ENCODE measurements at places on chromosomes 11 and 22.

DNA sequence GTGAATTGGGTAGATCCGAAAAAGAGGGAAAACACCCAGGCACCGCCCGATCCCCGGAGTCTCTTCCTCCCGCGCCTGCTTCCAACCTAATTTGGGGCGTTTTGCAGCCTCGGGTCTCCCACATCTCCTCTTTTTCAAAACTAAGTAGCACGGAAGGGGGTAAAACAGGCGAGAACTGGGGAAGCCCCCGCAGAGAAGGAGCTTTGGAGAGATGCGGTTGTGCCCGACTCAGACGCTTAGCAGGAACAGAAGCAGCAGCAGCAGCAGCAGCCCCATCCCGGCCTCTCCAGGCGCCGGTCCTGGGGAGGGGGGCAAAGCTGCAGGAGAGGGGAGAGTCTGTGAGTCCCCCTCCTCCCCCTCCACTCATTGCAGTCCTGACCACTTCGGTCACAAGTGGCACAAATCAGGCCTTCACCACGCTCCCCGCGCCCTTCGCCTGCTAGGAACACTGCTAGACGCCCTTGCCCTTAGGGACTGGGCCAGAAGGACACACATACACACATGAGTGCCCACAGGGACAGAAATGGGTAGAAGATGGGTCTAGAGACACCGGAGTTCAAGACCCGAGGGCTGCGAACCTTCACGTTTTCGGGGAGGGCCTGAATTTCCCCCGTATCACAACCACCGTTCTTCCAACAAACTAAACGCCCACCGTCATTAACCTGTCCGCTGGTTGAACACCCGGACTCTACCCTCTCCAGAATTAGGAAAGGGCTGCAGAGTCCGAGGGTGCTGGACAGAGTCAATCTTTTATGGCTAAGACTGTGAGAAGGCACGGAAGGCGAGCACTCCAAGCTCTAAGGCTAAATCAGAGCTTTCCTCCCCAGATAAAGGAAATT, 98.3 kb upstream of the HSD17B12 start:
- DNase-seq: no peak

- no peak for DNase-seq
Observed at GRCh38 chr11:117011541-117011898, 86.7 kb downstream of the SIK3 start.

GRCh38 chr22:30874431-30875370, 93.9 kb downstream of the MORC2 start:
- no peak for DNase-seq

DNA sequence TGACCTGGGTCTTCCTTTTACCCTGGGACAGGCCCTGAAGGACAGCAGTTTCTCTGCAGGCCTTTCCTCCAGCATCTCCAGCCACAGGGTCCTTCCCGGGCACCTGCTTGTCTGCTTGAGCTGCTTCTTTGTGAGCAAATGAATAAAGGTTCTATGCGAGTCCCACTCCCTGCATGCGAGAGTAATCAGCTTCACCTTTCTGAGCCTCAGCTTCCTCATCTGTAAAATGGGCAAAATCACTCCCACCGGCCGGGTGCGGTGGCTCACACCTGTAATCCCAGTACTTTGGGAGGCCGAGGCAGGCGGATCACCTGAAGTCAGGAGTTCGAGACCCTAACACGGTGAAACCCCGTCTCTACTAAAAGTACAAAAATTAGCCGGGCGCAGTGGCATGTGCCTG, 31.1 kb downstream of the IFT27 start:
- DNase-seq: no peak

GRCh38 chr22:46263216-46263590, at the start of gene PKDREJ:
TSS of gene PKDREJ (minus strand) at chr22:46263343. CDS start at chr22:46263322, 21 bp downstream.
- DNase-seq: no peak

DNA sequence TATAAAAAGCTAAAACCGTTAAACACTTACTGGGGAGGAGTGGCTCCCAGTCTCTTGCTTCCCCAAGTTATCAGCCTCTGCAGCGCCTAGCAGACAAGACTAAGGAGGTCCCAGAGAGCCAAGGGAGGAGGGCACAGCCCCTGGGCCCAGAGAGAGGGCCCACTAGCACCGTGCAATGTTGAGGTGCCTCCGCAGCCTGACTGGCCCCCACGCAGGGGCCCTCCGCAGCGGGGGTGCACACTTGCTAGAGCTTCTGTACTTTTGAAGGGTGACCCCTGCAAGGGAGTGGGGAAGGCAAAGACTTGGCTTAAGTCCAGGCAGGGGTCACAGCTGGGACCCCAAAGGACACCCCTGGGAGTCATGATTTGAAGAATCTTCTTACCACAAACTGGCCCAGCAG, 98.0 kb downstream of the ADAMTS15 start:
- no peak for DNase-seq

- peak; percentile 50 for DNase-seq
Observed at GRCh38 chr11:95371153-95371552, 140.2 kb upstream of the SESN3 start.

- no peak for DNase-seq
Observed at GRCh38 chr11:117626576-117626975, 170.4 kb downstream of the DSCAML1 start.

DNA sequence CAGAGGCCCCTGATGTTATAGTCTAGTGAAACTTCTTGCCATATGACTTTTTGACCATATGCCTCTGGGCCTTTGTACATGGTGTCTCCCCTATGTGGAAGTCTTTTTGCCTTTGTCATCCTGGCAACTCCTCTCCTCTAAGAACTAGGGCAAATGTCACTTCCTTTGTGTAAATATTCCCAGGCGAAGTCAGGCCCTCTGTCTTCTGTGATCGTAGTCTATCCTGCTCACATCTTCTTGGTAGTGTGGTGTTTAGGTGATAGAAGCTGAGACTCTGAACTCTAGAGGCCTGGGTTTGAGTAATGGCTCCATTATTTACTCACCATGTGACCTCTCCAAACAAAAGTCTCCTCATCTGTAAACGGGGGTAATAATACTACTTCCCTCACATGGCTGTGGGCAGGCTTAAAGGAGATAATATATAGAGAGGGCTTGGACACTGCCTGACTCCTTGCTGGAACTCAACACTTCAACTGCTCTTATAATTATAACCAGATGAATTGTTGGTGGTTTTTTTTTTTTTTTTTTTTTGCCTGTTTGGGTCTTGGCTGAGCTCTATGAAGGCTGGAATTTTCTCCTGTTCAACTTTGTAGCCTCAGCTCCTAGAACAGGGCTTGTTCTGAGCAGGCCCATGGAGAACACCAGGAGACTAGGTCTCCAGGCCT, 43.8 kb downstream of the INSC start:
- DNase-seq: no peak

- no peak for DNase-seq
Observed at GRCh38 chr11:87298155-87298554, 260.4 kb downstream of the TMEM135 start.

- no peak for DNase-seq
Observed at GRCh38 chr11:130514851-130515250, 66.4 kb downstream of the ADAMTS15 start.

- no peak for DNase-seq
Observed at GRCh38 chr22:30325724-30326254, 952 bp downstream of the TBC1D10A start.

DNA sequence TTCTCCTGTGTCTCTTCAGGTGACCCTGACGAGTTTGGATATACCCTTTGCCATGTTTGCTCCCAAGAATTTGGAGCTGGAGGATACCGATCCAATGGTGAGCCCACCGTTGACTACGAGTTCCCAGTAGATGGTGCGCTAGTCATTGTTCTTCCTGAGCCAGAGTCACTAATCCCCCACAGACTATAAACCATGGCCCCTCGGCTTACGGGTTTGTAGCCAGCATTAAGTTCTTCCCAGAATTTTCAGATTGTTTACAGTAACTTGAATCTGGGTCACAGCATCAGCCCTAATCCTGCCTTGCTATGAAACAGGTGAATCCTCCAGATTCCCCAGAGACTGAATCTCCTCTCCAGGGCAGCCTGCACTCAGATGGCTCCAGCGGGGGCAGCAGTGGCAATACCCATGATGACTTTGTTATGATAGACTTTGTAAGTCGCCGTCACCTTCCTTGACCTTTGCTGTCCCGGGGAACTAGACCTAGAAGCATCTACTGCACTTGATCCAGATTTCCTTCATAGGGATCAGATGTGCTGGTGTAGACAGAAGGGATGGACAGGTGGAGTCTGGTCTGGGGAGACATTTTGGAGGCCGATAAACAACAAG, 31.8 kb downstream of the ARHGAP1 start:
- no peak for DNase-seq

DNA sequence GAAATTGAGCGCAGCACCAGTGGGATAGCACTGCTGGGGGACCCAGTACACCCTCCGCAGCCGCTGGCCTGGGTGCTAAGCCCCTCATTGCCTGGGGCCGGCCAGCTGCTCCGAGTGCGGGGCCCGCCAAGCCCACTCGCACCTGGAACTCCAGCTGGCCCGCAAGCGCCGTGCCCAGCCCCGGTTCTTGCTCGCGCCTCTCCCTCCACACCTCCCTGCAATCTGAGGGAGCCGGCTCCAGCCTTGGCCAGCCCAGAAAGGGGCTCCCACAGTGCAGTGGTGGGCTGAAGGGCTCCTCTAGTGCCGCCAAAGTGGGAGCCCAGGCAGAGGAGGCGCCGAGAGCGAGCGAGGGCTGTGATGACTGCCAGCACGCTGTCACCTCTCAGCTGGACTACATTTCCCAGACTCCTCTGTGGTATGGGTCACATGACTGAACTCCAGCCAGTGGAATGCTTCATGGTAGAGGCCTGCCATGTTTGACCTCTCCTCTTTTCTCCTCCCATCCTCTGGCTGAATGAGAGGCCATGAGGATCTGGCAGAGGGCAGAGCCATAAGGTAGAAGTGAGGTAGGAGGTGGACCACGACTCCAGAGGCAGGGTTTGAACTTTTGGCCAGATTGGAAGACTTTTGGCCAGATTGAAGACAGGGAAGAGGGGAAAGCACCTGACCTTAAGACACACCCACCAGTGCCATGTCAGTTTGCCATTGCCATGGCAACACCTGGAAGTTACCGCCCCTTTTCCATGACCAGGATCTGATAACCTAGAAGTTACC, 6.2 kb downstream of the MRGPRD start:
- DNase-seq: peak; percentile 61

DNA sequence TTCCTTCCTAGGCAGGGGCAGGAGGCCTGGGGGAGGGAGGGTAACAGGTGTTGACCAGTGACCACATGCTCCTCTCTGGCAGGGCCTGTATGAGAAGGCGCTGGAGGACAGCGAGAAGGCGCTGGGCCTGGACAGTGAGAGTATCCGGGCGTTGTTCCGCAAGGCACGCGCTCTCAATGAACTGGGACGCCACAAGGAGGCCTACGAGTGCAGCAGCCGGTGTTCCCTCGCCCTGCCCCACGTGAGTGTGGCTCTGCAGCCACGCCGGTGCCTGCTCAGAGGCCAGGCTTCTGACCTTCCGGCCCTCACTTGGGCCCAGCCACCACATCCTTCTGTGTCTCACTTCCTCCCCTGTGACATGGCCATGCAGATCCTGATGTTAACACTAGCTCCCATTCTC, 25.8 kb downstream of the ZC3H7B start:
- DNase-seq: no peak

- no peak for DNase-seq
Observed at GRCh38 chr22:43171607-43172006, 15.3 kb downstream of the TTLL12 start.

- no peak for DNase-seq
Observed at GRCh38 chr22:27483095-27483785, 318.3 kb downstream of the MN1 start.

GRCh38 chr22:42856179-42856864, 751 bp downstream of the ARFGAP3 start:
- DNase-seq: peak; percentile 47

- DNase-seq: no peak
Observed at GRCh38 chr11:47332791-47333525, 19.5 kb downstream of the MYBPC3 start.

DNA sequence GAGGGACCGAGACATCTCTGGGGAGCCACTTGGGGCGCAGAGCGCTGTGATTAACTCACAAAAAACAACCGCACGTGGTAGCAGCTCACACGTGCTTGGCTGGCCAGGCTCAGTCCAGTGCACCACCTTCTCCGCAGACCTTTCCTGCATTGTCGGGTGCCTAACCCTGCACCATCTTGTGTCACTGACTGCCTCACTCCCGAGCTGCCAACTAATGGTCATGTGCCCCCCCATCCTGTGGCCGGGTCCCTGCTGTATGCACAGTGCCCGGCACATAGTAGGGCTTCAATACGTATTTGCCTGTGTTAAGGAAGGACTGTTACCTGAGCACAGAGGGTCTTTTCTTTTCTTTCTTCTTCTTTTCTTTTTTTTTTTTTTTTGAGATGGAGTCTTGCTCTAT, 71.9 kb downstream of the ARHGAP8 start:
- DNase-seq: no peak

GRCh38 chr11:79371152-79371551, 69.7 kb downstream of the TENM4 start:
- DNase-seq: no peak

- DNase-seq: no peak
Observed at GRCh38 chr11:15657264-15657663, 542.5 kb downstream of the INSC start.

DNA sequence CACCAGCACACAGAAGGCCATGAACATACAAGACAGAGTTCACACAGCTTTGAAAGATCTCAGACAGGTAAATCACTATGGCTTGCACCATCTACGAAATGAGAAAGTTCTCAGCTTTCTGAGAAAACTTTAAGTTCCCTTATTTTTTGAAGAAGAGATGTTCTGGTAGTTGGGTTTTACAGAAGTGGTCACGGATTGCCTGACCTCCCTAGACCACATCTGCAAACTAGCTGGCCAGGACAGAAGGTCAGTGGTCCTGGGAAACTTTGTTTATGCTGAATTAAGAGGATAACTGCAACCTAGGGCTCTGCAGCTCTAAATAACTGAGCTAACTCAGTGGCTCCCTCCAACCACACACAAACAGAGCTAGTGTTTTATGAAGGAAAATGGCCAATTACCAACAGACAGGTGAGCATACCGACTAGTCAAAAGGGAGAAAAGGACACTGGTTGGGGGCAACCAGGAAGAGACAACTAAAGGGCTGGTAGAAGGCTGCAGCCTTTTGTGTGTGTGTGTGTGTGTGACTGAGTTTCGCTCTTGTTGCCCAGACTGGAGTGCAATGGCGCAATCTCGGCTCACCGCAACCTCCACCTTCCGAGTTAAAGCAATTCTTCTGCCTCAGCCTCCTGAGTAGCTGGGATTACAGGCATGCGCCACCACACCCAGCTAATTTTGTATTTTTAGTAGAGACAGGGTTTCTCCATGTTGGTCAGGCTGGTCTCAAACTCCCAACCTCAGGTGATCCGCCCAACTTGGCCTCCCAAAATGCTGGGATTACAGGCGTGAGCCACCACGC, 8.5 kb upstream of the SCN2B start:
- DNase-seq: peak; percentile 32

All from hematopoietic multipotent progenitor cell treated with erythropoietin and hydrocortisone succinate and interleukin-3 and kit ligand, for 6 days (in vitro differentiated cells).